ENCODE measurements at places on chromosomes 6 and 20.

- DNase-seq = no peak
Observed at GRCh38 chr20:55947701-55948100, 57.6 kb downstream of the CBLN4 start.

- no peak for DNase-seq
Observed at GRCh38 chr6:9458424-9458823, 956.5 kb downstream of the TFAP2A start.

- DNase-seq = no peak
Observed at GRCh38 chr6:152750694-152751093, at the start of gene VIP. Gene VIP (plus strand): TSS chr6:152750797. CDS start chr6:152752178, 1,381 bp downstream.

- DNase-seq = no peak
Observed at GRCh38 chr6:80021131-80021530, 16.7 kb downstream of the TTK start.

DNA sequence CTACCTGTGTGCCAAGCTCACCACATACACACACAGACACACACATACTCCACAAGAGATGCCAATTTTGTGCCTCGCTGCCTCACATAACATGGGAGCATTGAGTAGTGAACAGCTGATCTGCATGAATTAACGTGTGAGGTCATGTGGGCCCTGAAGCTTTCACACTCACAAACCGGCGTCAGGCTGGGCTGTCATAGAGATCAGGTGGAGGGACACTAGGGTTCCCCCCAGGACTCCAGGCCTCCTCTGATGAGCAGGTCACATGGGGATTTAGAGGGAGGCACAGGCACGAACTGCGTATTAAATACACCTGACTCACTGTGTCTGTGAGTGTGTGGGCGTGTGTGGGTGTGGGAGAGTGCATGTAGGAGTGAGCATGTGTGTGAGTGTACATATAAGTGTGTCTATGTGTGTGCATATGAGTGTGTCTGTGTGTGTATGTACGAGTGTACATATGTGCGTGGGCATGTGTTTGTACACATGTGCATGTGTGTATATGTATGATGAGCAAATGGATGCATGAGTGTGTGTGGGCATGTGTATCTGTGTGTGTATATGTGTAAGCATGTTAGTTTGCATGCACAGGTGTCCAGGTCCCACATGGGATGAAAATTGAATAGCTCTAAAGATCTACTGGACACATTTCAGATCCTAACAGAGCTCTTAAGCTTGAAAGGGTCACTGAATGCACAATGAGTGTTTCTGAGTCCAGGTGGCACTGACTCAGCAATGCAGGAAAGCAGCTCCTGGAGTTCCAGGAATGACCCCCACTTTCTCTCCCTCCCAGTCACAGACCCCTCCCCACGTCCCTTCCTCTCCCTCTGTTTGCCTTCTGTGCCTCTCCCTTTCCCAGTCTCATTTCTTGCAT, 336.6 kb downstream of the PREX1 start:
- no peak for DNase-seq

DNA sequence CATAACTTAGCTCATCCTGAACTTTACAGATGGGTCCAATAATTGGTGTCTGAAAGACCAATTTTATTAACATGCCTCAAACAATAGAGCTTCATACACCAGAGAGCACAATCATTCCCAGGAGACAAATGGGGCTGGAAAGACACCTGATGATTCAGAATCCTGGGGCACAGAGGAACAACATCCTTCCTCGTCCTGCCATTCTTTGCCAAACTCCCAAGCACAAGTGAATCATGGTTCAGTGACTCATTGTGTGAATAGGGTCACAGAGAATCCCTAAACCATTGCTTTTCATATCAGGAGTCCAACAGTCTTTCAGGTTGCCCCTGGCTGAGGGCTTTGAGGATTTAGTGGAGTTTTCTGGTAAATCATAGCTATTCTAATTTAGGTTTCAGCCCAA, 266.4 kb upstream of the BMP2 start:
- no peak for DNase-seq

GRCh38 chr20:36779656-36780025, 6.1 kb upstream of the DSN1 start:
- no peak for DNase-seq

DNA sequence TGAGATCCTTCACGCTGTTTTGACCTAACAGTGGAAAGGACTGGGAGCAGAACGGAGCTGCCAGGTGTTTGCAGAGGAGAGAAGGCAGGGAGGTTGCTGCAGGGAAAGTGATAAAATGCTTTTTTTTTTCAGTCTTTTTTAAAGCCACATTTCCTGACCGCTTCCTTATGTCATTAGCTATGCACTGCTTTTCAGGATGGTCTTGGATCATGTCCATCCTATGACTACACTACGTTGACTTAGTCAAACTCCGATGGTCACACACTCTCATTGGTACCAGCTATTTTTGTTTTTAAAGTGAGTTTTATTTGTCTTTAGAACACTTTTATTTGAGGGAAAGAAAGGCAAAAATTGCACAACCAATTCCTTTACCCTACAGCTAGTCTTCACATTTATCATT, 89.2 kb upstream of the EXOC2 start:
- no peak for DNase-seq

DNA sequence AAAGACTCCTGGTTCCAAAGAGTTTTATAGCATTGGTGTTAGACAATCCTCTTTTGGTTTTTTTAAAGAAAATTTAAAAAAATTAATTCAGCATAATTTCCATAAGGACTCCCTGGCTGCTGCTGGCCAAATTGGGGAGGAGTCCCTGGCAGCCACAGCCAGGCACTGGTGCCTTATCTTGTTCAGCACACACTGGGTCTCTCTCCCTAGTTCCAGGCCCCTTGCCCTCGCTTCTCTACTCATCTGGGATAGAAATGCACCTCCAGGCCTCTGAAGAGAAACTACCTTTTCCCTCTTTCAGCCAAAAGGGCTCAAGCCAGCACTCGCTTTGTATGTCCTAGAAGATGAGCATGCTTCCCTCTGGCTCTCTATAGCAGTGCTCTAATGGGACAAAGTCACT, 13.4 kb upstream of the MAPK13 start:
- no peak for DNase-seq

DNA sequence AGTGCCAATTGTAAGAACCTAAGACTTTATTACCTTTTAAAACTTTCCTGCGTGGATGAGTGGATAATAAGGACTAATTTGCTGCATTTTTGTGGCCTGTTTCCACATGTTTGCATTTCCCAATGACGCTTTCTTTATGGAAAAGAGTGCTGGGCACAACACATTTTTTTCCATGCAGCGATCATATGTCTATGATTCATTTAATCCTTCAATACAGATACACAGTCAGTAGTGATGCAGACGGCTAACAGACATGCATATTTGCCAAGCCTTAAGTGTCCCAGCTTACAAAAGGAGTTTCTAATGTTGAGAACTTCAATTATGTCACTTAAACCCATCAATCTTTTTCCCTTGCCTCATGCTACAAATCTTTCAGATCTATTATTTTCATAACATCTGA, 239.8 kb upstream of the PREP start:
- no peak for DNase-seq

GRCh38 chr6:133240511-133241085, 559 bp upstream of the EYA4 start:
- no peak for DNase-seq

- no peak for DNase-seq
Observed at GRCh38 chr6:141988954-141989705, 143.6 kb upstream of the GJE1 start.

DNA sequence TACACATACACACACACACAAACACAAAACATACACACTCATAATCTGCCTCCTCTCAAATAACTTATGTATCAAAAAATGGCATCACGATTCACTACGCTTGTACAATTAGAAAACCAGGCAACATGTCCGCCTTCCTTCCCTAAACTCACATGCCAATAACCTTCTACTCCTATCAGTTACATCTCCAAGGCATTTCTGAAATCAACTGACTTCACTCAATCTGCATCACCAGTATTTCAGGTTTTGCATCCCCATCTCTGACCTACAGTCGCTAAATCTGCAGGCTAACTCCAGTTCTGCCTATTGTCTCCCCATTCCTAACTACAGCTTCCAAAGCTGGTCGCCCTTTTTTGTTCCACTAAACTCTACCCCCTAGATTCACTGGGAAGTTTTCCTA, 217.5 kb downstream of the PTPRK start:
- no peak for DNase-seq

DNA sequence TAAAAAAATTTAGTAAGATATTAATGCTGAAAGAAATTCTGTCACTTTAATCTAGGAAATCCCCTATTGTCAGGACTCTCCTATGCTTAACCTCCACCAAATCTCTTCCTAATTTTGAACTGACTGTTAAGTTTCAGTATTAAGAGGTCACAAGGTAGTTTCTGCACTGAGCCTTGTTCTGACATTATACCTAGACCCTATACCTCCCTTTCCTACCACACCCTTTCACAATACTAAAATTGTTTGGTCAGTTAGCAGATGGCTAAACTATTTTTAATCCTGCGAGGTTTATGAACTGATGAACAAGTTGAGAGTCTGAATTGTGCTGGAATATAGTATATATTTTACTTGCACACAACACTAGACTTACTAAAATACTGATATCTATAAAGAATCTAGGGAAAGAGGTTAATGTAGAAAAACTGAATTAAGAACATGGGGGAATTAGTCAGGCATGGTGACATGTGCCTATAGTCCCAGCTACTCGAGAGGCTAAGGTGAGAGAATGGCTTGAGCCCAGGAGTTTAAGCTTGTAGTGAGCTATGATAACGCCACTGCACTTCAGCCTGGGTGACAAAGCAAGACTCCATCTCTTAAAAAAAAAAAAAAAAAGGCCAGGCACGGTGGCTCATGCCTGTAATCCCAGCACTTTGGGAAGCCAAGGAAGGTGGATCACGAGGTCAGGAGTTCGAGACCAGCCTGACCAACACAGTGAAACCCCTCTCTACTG, 51.5 kb downstream of the HBS1L start:
- no peak for DNase-seq

GRCh38 chr6:115750292-115750691, 310.4 kb downstream of the FRK start:
- DNase-seq = no peak

- DNase-seq = no peak
Observed at GRCh38 chr6:113092795-113093194, 745.7 kb downstream of the RFPL4B start.

DNA sequence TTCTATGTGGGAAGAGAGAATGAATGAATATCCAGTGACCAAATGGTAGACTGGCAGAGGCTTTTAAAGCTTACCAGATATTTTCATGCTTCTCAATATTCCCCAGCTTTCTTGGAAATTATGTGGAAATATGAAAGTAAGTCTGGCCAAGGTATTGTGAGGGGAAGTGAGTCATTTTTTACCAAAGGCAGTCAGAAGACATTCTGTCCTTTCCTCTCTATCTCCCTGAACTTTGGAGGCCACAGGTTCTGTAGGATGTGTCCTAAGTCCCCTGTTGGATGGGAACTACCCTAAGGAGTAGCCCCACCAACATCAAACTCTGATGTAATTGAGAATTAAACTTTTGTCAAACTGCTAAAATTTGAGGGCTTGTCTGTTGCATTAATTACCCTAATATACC, 593.8 kb upstream of the NRSN1 start:
- no peak for DNase-seq

DNA sequence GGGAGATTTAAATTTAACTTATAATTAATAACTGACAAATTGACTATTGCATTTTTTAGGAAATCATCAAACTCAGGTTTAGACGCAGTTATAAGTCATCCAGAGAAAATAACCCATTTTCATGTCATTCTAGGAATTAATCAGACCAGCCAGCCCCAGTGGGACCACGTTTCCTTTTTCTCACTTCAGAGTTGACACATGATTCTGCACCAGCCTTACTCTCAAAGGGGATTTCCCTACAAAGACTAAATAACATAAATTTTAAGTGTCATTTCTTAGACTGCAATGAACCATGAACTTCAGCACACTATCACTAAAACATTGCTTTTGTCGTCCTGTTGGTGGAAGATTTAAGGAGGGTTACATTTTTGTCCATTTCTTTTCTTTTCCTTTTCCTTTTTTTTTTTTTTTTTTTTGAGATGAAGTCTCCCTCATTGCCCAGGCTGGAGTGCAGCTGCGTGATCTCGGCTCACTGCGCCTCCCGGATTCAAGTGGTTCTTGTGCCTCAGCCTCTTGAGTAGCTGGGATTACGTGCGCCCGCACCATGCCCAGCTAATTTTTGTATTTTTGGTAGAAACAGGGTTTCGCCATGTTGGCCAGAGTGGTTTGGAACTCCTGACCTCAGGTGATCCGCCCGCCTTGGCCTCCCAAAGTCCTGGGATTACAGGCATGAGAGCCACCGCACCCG, 3.6 kb downstream of the IPCEF1 start:
- DNase-seq = no peak

DNA sequence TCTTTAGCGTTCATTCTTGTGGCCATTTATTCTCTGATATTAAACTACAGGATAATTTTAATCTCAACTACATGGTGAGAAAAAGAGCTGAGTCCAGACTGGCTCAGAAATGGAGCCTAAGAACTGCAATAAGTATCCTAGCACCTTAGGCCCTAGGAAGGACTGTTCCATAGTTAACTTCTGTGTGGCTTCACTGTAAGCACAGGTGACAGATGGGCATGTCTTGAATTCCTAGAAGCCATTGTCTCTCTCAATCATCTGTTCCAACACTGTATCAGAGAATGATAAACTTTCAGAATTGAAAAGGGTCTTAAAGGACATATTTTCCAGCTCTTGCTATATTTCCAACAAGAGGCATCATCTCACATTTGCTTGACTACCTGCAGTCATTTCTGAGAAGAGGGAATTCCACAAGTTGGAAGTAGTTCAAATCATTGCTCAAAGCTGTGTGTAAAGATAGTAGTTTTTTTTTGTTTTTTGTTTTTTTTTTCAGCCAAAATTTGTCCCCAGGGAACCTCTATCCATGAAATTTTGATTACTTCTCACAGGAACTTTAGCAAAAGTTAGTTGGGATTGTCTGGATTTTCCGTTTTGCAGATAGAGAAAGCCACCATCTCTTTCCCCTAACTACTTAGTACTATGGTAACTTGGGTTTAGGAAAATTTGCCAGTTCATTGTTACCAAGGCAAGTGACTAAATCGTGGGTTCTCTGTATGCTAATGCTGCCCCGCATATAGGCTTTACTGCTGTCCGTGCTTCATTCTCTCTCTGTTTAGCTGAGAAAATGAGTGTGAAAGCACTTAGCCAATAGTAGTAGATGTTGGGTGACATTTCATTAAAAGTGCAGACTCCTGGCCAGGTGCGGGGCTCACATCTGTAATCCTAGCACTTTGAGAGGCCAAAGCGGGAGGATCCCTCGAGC, 47.2 kb downstream of the KCNS1 start:
- no peak for DNase-seq

DNA sequence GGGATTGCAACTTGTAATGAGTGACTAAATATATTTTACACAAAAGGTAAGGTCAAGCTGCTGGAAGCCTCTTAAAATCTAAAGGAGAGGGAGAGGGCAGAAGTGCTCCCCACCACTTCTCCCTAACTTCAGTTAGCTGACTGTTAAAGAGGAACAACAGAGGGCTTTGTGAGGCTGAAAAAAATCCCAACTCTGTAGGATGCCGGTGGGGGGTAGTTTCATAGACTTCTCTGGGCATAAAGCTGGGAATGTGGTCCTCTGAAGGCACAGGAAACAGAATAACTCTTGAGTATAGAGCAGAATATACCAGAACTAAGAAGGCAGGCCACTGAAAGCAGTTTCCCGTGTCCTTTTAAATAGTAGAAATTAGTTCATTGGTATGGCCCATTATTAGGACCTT, 71.6 kb downstream of the KIF6 start:
- no peak for DNase-seq

GRCh38 chr6:170006071-170006899, 254.9 kb downstream of the ERMARD start:
- no peak for DNase-seq

Data from stimulated activated CD8-positive, alpha-beta memory T cell treated with anti-CD3 and anti-CD28 coated beads, Interleukin-2, amount 100 ng/mL, for 1 hour (primary cell).